Stimulated activated CD8-positive, alpha-beta memory T cell treated with anti-CD3 and anti-CD28 coated beads, Interleukin-2, amount 100 ng/mL, for 1 hour (primary cell): ENCODE measurements at places on chromosomes 13 and 19.

DNA sequence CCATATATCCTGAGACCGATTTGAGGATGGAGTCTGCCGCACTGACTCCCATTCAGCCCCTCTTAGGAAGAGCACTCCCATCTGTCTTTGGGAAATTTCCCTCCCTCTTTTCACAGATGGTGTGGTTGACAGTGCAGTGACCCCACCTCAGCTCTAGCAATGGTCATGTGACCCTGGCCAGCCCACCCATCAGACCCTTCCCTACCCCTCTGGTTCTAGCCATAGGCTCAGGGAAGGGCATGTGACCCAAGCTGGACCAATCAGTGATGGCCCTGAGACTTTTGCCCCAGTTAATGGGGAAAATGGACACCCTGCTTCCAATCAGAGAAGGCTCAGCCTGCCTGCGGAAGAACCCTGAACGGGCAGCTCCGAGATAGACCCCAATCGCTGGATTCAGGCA lies 26.3 kb downstream of the IL12RB1 start:
- no peak for DNase-seq

GRCh38 chr19:32808236-32808635 lies 61.3 kb downstream of the SLC7A9 start:
- DNase-seq: no peak

- no peak for DNase-seq
Measured at GRCh38 chr19:1811942-1812425, at the start of gene ATP8B3. ATP8B3 (minus strand) TSS chr19:1812276; CDS start chr19:1811736, 540 bp downstream.

DNA sequence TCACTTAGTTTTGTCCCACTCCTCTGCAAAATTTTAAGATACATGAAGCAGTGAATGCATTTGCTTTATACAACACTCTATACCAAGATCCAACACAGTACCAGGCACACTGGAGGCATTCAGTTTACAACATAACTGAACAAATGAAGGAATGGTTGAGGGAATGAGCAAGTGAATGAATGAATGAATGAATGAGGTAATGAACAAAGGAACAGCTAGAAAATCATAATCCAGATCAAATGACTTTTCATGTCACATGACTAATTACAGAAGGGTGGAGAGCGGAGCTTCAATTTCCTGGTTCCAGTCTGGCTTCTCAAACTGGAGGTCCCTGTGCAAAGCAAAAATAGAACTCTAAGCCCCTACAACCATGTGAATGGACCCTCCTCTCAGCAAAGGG lies 16.7 kb downstream of the TBC1D4 start:
- DNase-seq: no peak

DNA sequence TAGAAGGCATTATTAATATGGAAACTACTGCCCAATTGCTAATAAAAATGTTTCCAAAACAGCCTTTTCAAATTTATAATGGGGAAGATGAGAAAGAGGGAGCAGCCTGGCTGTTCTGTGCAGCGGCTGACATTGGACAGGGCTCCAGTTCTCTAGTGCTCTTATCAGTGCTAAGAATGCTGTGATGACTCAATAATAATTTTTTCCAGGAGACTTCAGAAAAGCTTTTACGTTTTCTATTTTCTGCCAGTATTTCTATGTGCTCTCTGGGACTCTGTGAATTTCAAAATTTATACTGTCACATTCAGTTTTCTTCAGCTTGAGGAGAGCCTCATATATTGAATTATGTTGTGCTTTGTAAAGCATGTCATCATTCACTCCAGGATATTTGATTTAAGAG lies 209.6 kb downstream of the VWA8 start:
- no peak for DNase-seq

DNA sequence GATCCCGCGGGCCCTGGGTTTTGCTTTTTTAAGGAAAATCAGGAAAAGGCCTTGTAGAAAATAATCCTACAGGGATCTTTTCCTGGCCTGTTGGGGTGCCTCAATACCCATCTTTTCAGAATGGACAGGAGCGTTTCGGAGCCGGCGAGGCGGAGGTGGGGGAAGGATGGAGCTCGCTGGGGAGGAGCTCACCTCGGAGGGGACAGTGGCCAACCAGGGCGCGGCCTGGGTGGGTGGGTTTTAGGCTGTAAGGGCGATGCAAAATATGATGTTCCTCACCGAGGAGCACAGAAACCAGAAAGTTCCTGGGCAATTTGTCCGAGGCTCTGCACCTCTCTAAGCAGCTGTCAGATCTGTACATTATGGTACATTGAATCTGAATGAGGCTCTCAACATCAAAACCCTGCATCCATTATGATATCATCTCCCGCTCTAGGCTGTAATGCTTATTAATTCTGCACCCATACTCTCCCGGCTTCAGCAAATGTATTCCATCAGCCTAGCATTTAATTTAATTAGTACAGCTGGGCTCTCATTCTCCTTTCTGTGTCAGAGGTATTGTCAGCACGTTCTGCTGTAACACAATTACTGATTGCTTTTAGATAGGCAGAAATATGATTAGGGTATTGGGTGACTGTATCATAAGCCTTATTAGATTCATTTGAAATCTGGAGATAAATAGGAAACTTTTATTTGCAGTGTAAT lies 90.3 kb upstream of the SOX1 start:
- DNase-seq: no peak

DNA sequence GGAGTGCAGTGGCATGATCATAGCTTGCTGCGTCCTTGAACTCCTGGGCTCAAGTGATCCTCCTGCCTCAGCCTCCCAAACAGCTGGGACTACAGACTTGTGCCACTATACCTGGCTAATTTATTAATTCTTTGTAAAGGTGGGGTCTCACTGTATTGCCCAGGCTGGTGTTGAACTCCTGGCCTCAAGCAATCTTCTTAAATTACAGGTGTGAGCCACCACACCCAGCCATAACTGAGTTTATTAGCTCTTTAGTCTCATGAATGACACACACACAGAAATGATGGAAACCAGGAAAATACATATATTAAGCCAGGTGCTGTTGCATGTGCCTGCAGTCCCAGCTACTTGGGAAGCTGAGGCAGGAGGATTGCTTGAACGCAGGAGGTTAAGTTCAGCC lies 33.1 kb upstream of the LMO7 start:
- DNase-seq: no peak

- no peak for DNase-seq
Measured at GRCh38 chr13:29664591-29664990, 69.1 kb upstream of the SLC7A1 start.

GRCh38 chr13:95579303-95579702 lies 26.8 kb downstream of the CLDN10 start:
- DNase-seq: no peak

GRCh38 chr19:54191011-54191810 lies at the start of gene TSEN34:
TSEN34 (plus strand) TSS chr19:54191308; CDS start chr19:54191365, 57 bp downstream.
- DNase-seq: peak; percentile 69

- DNase-seq: no peak
Measured at GRCh38 chr13:92719868-92720267, 506.7 kb upstream of the GPC6 start.

GRCh38 chr13:57739543-57740190 lies 108.1 kb downstream of the PCDH17 start:
- no peak for DNase-seq

GRCh38 chr19:47142779-47143178 lies 12.1 kb downstream of the SAE1 start:
- DNase-seq: no peak

DNA sequence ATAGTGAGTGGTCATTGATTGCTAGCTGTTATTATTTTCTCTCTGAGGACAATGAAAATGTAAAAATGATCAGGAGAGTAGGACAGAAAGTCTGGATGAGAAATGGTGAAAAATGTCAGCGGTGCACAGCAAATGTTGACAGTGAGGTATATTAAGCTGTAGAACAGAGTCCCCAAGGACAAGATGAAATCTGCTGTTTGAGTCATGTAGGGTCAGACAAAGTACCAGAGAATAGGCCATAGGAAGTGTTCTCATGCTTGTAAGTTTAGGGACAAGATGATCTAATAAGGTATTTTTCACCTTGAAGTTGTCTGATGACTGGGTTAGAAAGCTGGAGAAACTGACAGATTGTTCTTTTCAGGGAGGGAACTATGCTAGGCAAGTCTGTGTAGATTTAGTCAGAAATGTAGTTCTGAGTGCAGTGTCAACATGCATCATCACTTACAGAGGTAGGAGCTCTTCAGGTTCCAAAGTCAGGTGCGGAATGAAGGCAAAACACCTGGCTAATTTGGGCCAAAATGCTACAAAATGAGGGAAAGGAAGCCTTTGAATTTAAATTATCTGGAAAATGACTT lies 369.3 kb downstream of the DLEU7 start:
- no peak for DNase-seq

DNA sequence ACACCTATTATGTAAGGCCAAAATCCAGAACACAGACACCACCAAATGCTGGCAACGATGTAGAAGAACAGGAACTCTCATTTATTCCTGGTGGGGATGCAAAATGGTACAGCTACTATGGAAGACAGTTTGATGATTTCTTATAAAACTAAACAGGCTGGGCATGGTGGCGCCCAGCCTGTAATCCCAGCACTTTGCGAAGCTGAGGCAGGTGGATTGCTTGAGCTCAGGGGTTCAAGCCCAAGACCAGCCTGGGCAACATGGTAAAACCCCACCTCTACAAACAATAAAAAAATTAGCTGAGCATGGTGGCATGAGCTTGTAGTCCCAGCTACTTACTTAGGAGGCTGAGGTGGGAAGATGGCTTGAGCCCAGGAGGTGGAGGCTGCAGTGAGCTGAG lies 98.3 kb downstream of the TUBA3C start:
- no peak for DNase-seq

DNA sequence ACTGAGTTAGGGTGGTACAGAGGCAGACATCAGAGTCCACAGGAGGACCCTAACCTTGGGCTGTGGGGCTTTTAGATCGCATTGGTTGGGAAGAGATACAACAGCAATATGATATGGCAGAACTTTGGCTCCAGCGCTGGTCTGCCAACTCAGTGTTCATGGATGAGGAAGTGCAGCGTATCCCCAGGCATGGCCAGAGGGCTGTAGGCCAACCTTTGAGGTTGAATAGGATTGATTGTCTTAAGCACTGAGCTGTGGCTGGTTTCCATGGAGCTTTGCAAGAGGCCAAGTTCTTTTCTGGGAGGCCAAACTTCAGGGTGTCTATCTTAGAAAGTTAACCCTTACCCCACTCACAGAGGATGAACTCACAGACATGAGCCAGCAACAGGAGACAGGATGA lies 144.1 kb upstream of the TMTC4 start:
- DNase-seq: no peak

DNA sequence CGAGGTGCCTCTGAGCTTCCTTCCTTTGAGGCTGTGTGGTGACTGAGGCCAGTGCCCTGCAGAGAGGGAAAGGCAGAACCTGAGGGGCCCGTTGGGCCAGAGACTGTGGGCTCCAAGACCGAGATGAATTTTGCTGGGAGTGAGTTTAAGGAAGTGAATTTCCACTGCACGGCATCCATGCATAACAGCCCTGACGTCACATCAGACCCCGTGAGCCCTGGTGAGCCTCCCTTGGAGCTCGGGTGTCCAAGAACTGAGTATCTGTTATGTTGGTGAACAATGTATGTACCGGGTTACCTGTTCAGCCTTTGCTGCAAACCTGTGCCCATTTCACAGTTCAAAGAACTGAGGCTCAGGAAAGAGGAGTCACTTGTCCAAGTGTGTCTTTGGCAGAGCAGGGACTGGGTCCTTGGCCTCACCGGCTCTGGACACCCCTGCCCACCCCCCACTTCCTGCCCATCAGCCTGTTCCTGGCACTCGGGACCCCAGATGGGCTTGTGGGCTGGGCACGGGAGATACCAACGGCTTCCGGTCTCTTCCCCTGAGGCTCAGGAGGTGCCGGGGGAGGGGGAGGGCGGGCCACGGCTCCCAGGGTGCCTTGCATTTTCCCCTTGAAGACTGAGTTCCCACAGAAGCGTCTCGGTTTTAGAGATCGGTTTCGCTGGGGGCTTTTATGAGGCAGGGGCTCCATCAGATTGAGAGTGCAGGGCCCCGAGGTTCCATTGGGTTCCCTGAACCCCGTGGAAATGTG lies 33.7 kb downstream of the NFILZ start:
- DNase-seq: no peak

GRCh38 chr19:39325778-39326665 lies 5.4 kb upstream of the LRFN1 start:
- DNase-seq: no peak

DNA sequence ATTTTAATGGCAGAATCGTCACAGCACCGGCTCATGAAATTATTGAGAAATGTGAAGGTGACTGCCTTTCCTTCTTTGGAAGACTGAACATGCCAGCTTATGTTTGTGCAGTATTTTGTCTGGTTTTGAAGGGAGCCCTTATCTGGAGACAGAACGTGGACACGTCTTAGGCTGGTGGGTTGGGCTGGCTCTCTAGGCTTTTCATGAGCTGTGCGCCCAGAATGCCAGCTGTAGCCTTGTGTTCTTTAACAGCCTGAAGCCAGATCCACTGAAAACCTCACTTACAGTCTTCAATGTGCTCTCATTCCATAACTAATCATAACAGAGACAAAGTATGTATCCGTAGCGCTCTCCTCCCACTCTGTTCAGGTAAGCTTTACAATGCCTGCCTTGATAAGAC lies 184.4 kb upstream of the HTR2A start:
- DNase-seq: no peak

GRCh38 chr19:29767039-29767735 lies 44.6 kb upstream of the CCNE1 start:
- DNase-seq: no peak

GRCh38 chr13:97348569-97349100 lies 85.3 kb upstream of the RAP2A start:
- DNase-seq: no peak

DNA sequence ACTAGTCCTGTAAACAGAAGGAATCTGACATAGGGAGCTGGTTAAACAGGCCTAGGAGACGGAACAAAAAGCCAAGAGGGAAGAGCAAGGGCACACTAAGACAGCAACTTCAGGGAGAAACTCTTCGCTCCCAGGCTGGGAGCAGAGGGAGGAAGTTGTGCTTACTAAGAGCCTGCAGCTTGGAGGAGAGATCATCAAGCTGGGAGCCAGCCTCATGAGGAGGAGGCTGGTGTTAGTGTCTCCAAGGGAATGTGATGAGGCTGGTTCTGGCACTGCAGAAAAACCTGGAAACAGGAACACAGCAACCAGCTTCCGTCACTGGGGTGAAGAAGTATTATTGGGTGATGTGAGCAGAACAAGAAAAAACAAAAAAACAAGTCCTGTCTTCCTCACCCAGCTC lies 1027.3 kb downstream of the UQCRFS1 start:
- DNase-seq: no peak

- no peak for DNase-seq
Measured at GRCh38 chr19:48735031-48735615, 5.3 kb downstream of the RASIP1 start.

DNA sequence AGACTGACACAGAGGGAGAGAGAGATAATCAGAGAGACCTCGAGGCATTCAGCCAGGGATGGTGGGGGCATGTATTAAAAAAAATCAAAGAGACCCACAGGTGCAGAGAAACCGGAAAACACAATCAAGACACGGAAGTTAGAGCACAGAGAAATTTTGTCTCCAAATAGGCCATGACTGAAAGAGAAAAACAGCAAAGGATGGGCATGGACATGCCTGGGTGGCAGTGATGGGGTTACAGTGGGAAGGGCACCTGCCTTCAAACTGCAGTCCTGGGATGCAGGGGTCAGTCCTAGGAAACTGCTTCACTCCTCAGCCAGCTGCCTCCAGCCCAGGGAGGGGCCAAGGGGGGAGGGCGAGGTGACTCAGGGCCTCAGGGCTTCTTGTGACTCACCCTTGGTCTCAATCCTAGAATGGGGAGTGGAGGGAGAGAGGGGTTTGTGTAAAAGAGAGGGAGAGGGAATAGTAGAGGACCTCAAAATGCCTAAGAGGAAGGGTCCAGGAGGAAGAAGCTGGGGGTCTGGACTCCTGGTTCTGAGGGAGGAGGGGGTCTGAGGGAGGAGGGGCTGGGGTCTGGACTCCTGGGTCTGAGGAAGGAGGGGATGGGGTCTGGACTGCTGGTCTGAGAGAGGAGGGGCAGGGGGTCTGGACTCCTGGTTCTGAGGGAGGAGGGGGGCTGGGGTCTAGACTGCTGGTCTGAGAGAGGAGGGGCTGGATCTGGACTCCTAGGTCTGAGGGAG lies 3.6 kb upstream of the KCNN4 start:
- DNase-seq: peak; percentile 41
